ENCODE measurements at places on chromosomes 1 and 21.

- DNase-seq = no peak
Observed at GRCh38 chr1:116811321-116811720, 57.1 kb downstream of the CD2 start.

GRCh38 chr1:168775366-168775765, 46.4 kb upstream of the DPT start:
- DNase-seq = no peak

- no peak for DNase-seq
Observed at GRCh38 chr1:41767534-41768525, 150.9 kb downstream of the HIVEP3 start.

DNA sequence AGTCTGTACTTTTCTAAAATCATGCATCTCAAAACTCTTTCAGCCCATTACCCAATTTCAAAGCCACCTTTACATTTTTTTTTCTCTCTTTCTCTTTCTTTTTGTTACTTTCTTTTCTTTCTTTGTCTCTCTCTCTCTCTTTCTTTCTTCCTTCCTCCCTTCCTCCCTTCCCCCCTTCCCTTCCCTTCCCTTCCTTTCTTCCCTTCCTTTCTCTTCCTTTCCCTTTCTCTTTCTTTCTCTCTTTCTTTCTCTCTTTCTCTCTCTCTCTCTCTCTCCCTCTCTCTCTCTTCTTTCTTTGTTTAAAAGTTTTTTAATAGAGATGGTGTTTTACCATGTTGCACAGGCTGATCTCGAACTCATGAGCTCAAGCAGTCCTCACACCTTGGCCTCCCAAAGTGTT, 11.5 kb downstream of the ZMYM4 start:
- DNase-seq = no peak

- DNase-seq = no peak
Observed at GRCh38 chr1:22341791-22342605, 109.7 kb upstream of the ZBTB40 start.

GRCh38 chr1:48051466-48052126, 54.4 kb upstream of the TRABD2B start:
- DNase-seq = no peak

- DNase-seq = no peak
Observed at GRCh38 chr1:174097426-174097825, 61.9 kb upstream of the RABGAP1L start.

GRCh38 chr1:145926686-145927062, 610 bp downstream of the RBM8A start:
- peak; percentile 58 for DNase-seq

GRCh38 chr1:184296466-184297243, 90.2 kb upstream of the C1orf21 start:
- no peak for DNase-seq

- peak; percentile 52 for DNase-seq
Observed at GRCh38 chr1:234605983-234606783, 3.8 kb downstream of the IRF2BP2 start.

DNA sequence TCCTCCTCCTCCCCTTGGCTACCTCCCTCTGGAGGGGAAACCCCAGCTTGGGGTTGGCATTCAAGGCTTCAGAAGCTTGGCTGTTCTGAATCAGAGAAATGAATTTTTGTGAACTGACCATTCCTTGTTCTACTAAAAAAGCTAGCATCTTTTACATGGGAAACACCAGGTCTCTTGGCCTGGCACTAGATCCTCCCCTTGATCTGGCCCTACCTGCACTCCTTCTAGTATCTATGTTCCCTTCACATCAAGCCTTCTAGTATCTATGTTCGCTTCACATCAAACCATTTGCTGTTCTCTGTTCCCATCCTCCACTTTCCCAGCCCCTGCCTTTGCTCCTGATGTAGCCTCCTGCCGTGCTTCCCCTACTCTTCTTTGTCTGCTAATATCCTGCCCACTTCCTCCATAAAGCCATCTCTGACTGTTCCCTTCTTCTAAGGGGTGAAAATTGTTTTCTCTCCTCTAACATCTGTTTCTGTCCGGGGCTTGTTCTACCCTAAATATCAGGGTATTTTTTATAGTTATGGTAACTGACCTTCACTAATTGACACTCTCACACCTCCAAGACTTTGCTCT, 25.8 kb downstream of the FAM151A start:
- no peak for DNase-seq

- DNase-seq = no peak
Observed at GRCh38 chr21:35084869-35085268, 35.8 kb upstream of the RUNX1 start.

- DNase-seq = no peak
Observed at GRCh38 chr1:40363721-40364120, 9.8 kb upstream of the SMAP2 start.

GRCh38 chr1:210739627-210740026, 394.3 kb downstream of the KCNH1 start:
- no peak for DNase-seq

DNA sequence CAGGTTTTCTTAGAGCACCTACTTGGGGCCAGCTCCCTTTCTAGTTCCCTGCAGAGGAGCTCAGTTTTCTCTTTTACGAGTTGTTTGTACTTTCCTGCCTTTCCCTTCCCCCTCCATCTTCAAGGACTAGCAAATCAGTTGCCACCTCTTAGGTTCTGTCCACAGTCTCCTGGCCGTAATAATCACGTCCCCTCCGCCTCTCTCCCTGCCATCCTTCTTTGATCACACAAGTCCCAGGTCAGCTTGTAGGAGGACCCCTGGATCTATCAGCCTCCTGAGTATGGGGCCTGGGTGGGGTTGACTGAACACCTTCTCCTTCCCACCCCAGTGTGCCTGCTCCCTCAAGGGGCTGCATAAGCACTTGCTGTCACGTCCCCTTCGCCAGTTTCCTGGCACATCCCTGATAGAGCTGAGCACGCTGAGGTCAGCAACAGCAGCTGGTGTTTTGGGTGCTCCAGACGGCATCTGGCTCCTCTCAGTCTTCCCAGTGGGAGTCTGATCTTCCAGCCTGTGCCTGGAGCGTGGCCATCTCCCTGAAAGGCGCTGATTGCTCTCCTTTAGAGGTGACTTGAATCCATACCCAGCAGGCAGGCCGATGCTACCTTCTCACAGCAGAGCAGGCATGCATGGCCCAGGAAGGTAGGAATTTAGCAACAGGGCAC, 216.1 kb upstream of the TMEM51 start:
- no peak for DNase-seq

- DNase-seq = no peak
Observed at GRCh38 chr1:19204446-19205266, 5.4 kb downstream of the UBR4 start.

GRCh38 chr1:8660411-8660828, 157.0 kb downstream of the RERE start:
- DNase-seq = no peak

GRCh38 chr1:39976732-39977131, 21.8 kb downstream of the MFSD2A start:
- DNase-seq = no peak

GRCh38 chr1:65581119-65581518, 160.7 kb downstream of the LEPR start:
- DNase-seq = no peak

DNA sequence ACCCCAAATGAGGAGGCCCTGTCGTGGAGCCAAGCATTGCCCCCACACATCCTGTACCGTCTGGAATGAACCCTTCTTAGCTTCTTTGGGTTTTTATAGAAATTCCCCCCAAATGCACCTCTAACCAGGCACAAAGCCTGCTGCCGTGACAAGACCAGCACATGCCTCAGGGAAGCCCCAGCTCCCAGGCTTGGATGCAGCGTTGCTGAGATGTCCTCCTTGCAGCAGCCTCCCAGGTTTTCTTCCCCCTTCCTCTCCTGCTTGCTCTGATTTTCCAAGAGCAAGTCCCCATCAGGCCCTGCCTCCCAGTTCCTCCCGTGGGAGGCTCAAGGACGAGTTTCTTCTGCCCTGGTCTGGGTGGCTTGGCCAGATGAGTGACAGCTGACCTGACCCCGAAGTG, 119.0 kb upstream of the VAMP3 start:
- DNase-seq = no peak

DNA sequence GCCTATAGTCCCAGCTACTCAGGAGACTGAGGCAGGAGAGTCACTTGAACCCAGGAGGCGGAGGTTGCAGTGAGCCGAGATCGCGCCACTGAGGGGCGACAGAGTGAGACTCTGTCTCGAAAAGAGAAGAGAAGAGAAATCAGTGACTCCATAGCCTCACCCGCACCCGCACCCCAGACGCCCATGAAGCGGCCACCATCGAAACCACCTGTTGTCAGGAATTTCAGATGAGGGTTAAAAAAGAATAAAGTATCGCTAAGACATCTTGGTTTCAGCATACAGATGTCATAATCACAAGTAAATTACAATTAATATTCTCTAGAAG, 47.4 kb downstream of the NPHP4 start:
- peak; percentile 10 for DNase-seq

GRCh38 chr1:3475839-3476573, 21.5 kb downstream of the ARHGEF16 start:
- DNase-seq = no peak

DNA sequence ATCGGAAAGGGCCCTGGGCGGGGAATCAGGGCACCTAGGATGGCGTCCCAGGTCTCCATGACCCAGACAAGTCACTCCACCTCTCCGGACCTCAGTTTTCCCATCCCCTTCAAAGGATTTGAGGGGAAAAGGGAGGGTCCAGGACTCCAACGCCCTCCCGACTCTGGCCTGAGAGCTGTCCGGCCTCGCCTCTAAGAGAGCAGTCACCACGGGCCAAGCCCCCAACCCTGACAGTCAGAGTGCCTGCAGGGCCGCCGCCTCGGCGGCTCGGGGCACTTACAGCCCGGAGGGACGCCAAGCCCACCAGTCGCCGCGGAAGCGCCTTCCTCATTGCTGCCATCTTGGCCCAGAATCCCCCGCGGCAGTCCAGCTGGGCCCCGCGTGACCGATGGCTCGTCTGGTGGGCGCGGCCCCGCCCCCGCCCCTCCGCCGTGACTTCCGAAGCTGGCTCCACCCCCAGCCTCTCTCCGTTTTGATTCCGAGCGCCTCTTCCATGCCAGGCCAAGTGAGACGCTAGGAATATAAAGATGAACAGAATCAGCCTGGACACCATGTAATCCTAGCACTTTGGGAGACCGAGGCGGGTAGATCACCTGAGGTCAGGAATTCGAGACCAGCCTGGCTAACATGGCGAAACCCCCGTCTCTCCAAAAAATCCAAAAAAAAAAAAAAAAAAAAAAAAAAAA, at the start of gene HMGCL:
TSS of gene HMGCL (minus strand) at position 354 of the 686 bp plus-strand sequence. CDS start at position 340, 14 bp downstream.
- peak; percentile 91 for DNase-seq

Data from activated CD4-positive, alpha-beta memory T cell treated with anti-CD3 and anti-CD28 coated beads, Interleukin-2, amount 10 ng/mL, durations not matched to agents 7 days and 5 days (primary cell).